ENCODE measurements at places on chromosomes 6 and 20. TPM values are rescaled to one million over a fixed set of nuclear protein-coding genes. Genes with fewer than 3 reads are reported as not detected.

Gene GCNT2
- total RNA-seq = 15.8 TPM

Gene PKIB
- 5.8 TPM for total RNA-seq

Gene COL9A3
- total RNA-seq = 0.60 TPM

Gene CNBD2
- 8.4 TPM for total RNA-seq

Gene DBNDD2
- 39.2 TPM for total RNA-seq
